ENCODE measurements at places on chromosomes 13 and 19. TPM values are rescaled to one million over a fixed set of nuclear protein-coding genes. Genes with fewer than 3 reads are reported as not detected.

GSX1 gene
- total RNA-seq: not detected

- DNase-seq: no peak
Measured at GRCh38 chr13:95660981-95661581, 15.9 kb upstream of the DNAJC3 start.

GRCh38 chr13:109114991-109115390, 485.6 kb downstream of the MYO16 start:
- DNase-seq: no peak

- no peak for DNase-seq
Measured at GRCh38 chr19:8041531-8041931, 11.0 kb upstream of the CCL25 start.

ZNF560 gene
- total RNA-seq: not detected

GRCh38 chr13:114161028-114161556, 18.0 kb upstream of the CFAP97D2 start:
- no peak for DNase-seq

DNA sequence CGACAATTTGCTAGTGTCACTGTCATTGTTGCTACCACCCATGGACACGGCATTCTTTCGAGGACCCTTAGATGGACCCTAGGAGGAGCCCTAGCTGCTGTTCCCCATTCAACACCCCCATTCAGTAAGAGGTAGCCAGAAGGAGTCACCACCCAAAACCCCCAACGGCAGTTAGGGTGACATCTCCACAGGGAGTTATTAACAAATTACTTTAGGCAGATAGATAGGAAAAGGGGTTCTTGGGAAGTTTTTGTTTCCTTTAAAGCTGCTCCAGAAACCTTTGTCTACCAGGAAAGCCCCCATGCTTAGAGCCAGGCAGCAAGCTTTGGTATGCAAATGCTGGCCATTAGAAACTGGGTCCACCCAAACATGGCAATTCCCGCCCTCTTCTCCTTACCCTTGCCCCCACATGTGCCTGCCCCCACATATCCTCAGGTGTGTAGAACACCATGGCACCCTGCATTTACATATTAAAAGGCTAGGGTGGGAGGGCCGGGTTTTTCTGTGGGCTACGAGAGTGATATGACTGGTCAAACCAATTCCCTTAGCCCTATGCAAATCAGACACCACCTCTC, 190.9 kb downstream of the SLITRK6 start:
- no peak for DNase-seq

- DNase-seq: no peak
Measured at GRCh38 chr13:30133554-30133912, 173.8 kb downstream of the KATNAL1 start.

ATP5F1D gene
- 109 TPM for total RNA-seq

GRCh38 chr13:97215325-97215724, 6.8 kb upstream of the MBNL2 start:
- DNase-seq: no peak

TBXA2R gene
- 1.1 TPM for total RNA-seq

GRCh38 chr13:36917311-36917710, 2.7 kb downstream of the SMAD9 start:
- no peak for DNase-seq

DNA sequence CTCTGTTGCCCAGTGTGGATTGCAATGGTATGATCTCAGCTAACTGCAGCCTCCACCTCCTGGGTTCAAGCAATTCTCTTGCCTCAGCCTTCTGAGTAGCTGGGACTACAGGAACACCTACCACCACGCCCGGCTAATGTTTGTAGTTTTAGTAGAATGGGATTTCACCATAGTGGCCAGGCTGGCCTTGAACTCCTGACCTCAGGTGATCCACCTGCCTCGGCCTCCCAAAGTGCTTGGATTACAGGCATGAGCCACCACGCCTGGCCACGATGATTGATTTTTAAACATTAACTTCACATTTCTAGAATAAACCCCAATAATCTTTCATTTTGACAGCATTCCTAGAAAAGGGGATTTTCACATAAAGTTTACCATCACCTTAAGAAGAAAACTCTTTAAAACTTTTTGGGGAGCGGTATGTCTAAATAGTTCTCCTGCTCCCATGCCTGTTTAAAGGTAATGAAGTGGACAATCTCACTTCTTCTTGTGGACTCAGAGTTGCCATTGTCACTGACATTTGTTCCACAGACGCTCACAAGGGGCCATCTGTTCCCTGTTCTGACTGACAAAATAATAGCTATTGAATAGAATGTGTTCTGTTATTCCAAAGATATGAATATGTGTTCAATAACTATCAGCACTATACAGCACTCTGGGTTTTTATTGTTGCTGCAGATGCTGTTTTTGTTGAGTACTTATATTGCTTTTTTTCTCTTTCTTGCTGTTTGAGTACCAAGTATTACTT, 66.1 kb upstream of the C1QTNF9B start:
- no peak for DNase-seq

DNA sequence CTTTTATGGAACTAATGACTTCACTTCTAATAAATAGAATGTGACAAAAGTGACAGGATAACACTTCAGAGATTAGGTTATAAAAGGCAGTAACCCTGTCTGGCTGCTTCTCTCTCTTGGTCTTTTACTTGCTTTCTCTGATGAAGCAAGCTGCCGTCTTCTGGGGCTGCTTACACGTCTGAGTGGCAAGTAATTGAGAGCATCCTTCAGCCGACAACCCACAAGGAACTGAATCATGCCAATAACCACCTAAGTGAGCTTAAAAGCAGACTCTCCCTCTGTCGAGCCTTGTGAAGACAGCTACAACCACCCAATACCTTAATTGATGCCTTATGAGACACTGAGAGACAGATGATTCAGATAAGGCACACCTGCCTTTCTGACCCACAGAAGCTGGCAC, 1091.2 kb downstream of the SLITRK1 start:
- no peak for DNase-seq

DNA sequence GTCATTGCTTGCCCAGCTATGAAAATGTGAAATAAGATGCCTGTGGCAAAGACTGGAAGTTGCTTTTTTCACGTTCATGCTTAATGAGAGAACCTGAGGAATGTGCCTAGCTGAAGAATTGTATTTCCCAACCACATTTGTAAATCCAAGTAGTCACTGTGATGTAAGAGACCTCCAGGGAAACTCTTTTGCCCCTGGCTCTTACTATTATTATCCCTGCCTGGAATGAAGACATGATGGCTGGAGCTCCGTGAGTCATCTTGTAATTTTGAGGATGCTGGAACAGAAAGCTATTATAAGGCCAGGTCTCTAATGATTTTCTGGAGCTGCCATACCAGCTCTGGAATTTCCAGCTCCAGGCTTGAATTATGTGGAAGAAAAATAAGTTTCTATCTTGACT, 894.3 kb downstream of the DIAPH3 start:
- DNase-seq: no peak

DNA sequence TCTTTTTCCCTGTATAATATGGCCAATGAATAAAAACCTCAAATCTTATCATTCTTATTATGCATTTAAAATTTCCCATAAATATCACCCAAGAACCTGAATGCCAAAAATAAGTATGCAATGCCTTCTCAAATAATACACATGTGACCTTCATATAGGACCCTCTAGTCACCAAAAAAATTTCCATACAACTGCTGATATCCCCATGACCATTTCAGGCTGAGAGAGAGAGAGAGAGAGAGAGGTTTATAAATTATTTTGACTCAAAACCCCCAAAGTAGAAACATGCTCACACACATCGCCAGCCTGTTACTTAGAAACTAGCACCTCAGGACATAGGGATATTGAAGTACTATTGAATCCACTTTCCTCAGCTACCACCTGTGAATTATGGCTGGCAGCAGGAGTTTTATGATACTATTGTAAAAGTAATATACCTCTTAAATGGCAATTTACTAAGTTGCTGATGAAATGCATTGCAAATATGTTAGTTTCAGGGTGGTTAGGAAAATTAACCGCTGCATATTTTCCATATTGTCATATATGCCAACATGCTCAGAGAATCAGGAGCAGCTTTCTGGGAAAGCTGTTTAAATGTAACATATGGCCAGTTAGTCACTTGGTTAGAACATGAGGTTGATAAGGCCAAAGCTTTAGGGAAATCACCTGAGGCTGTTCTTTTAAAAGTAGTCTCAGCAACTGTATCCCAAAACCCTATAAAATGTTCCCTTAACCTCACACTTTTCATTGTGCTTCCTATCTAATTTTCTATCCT, 230.8 kb downstream of the DCT start:
- DNase-seq: no peak

NUCB1 gene
- total RNA-seq: 441 TPM

SLC10A2 gene
- not detected for total RNA-seq

OSCAR gene
- 1.6 TPM for total RNA-seq

- DNase-seq: no peak
Measured at GRCh38 chr19:17977021-17977420, 10.1 kb downstream of the KCNN1 start.

DNA sequence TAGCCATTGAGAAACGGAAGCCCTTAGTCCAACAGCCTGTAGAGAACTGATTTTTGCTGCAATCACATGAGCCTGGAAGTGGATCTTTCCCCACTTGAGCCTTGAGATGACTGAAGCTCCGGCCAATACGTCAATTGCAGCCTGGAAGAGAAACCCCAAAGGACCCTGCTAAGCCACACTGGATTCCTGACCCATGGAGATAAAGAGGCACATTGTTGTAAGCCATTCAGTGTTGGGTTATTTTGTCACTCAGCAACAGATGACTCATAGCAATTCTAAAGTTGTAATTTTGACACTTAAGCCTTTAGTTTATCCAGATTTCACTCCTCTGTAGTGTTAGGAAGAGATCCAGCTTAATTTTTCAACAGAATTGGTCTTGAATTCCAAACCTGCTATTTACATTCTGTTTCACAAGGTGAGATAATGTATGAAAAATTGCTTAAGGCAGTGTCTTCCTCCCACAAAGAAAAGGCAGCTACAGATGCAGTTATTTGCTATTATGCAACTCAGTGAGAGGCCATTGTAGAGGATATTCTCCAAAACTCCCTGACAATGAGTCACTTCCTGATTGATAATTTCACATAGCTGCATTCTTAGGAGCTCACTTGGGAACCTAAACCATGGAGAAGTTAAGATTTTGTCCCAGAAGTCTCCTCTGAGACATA, 59.4 kb upstream of the TSHZ3 start:
- DNase-seq: no peak

ATXN8OS gene
- not detected for total RNA-seq

DNA sequence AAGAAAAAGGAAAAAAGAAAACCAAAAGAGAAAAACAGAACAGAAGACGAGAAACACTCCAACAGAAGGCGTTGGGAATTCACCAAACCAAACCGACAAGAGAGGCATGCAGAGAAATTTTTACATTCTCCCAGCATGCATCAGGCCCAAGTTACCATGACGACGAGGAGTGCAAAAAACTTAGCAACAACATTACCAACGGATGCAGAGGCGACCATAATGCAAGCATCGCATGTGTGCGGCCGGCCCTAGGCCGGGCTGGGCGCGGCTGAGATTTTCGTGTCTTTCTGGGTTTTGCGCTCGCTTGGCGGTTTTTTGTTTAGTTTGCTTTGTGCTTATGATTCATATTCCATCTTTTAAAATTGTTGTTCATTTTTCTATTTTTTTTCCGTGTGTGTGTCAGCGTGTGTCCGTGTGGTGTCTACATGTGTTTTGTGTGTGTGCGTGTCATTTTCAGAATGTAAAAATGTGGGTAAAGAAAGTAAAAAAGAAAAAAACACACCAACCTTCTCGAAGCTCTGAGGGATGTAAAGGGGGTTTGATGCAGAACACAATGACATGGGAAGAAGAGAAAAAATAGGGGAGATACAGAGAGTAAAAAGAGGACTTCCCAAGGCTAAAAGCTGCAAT, 84.9 kb downstream of the PTPRS start:
- no peak for DNase-seq

DNA sequence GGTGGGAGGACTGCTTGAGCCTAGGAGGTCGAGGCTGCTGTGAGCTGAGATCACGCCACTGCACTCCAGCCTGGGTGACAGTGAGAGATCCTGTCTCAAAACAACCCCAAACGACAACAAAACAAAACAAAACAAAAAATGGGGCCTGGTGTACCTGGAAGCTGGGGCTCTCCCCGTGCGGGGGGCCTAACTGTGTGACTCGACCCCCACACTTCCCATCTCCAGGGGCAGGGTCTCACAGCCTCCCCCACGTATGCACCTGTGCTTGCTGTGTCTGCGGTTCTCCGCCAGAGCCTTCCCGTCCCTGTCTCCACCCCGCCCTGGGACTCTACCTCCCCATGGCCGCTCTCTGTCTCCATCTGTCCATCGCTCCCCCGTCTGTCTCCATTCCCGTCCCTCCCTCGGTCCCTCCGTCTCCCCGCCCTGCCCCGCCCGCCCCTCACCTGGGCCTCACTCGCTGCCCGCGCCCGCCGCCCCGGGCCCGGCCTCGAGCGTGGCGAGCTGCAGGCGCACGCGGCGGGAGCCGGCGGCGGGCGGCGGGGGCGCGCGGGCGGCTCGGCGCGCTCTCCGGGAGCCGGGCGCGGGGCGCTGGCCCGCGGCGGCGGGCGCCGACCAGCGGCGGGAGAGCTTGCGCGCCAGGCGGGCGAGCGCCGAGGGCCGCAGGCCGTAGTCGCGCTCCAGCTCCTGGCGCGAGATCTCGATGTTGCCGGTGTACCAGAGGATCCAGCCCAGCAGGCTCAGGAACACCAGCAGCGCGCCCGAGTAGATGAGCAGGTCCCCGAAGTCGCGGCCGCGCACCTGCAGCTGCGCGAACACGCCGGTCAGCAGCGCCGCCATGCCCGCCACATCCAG, 587 bp downstream of the TMEM238 start:
- DNase-seq: peak; percentile 33

NR1H2 gene
- 129 TPM for total RNA-seq

MPHOSPH8 gene
- total RNA-seq: 24.3 TPM

- no peak for DNase-seq
Measured at GRCh38 chr19:328025-328505, 16.5 kb downstream of the MIER2 start.

DNA sequence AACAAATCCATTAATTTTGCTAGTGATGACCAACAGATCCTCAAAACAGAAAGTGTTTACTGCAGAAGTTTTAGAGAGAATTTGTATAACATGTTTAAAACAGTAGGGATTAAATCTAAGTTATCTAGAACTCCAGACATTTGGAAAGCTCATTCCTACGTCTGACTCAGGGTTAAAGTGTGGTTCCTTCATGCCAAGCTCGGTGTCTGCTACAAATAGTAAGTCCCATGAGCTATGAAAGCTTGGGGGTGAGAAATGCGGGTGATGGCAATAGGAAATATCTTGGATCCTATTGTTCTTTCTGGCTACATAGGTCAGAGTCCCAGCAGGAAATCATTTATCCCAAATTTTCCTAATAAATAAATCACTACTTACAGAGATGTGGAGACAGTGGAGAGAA, 867.1 kb downstream of the UQCRFS1 start:
- no peak for DNase-seq

GRCh38 chr13:36512771-36513170, 80.5 kb downstream of the CCNA1 start:
- DNase-seq: no peak

Data from prostate gland (tissue), 2 donors.